ENCODE measurements at places on chromosomes 4 and X.

DNA sequence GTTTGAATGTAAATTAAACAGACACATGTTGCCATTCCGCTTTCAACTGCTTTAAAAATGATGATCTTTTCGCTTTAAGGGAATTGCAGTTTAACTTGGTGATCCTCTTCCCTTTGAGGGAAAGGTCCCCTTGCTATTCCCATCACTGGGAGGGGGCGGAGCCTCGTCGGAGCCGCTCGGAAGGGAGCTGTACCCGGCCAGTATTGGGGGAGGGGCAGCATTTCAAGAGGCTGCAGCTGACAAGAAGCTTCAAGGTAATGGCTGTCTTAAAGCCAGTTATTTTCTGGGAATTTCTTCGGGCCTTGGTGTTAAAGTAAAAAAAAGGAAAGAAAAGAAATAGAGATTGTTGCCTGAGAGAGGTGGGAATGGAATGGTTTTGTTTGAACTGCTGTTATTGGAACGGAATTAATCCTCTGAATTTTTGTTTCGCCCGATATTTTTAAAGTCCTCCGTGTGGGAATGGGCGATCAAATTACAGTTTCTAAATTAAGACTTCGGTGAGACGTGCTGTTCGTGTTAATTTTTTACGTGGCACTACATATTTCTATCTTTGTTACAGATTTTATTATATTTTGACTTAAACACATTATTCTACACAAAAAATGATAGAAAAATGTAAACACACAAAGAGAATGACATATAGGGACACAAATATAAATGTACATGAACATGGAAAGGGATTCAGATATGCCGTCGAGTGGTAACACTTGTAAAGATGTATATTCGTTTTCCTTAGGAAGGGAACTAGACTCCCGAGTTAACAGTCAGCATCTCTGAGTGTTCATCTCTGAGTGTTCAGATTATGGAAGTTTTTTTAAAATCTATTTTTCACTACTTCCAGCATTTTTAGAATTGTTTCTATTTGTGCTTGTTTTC lies 9.2 kb downstream of the PWWP3B start:
- DNase-seq = no peak

DNA sequence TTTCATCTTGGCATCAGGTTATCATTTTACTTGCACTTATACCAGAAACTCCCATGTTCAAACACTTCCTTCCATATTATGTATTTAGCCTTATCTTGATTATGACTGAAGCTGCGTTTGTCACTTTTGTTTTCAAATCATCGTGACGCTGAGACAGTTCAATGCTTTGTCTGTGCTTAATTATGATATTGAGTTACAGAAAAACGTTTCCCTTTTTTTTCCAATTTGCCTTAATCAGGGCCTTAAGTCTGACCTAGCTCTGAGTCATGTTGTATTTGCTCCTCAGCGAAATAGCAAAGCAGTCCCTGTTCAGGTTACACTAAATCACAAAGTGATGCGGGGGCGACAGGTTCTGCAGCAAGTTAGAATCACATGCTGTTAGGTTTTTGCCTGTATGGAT lies 254.7 kb downstream of the AFF2 start:
- no peak for DNase-seq

GRCh38 chr4:120839974-120840751 lies 82.4 kb downstream of the PRDM5 start:
- DNase-seq = no peak

- DNase-seq = no peak
These were observed 1144.2 kb downstream of the FAT4 start for GRCh38 chr4:126458993-126459392.

GRCh38 chrX:49919617-49920016 lies 2.8 kb upstream of the CLCN5 start:
- DNase-seq = no peak

GRCh38 chr4:140870427-140870826 lies 114.2 kb upstream of the TBC1D9 start:
- DNase-seq = no peak

DNA sequence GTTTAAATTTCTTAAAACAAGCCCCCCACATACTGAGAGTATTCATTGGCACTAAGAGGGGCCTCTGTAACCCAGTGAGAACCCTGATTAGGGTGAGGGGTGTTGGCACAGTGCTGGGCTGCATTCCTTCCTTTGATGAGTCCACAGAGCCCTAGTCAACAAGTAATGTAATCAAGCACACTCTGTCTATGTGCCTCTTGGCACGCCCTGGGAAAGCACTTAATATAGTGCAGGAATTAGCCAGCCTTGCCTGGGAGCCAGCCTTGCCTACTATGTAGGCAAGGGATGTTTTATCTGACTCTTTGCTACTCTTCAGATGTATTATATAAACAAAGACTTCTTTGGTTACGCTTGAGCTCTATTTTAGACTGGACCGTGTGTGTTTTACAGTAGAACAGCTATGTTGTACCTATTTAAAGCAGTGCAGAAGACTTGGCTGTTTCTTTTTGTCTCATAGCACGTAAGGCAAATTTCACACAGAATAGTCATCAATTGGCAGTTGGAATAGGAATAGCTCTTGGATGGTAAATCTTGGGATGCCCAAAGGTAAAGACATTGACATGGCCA lies 64.3 kb downstream of the FRAS1 start:
- no peak for DNase-seq

- no peak for DNase-seq
These were observed 9.5 kb downstream of the CXCL13 start for GRCh38 chr4:77615153-77615552.

- no peak for DNase-seq
These were observed 6.3 kb downstream of the PLP2 start for GRCh38 chrX:49177873-49178480.

DNA sequence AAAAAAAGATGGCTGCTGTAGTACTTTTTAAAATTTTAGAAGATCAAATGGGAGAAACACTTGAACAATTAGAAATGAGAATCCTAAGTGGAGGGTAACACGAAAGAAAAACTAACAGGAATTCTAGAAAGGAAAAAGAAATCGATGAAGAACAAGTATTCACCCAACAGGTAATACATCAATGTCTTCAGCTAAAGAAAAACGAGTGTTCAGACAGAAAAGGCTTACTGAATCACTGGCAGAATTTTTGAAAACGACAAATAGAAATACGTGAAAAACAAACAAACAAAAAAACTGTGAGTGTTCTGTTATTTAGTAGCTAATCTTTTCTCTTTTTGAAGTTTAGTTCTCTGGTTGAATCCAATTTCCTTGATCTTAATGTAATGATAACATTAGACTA lies 1.8 kb downstream of the MAD2L1 start:
- no peak for DNase-seq

GRCh38 chr4:169341490-169341889 lies 70.7 kb upstream of the SH3RF1 start:
- no peak for DNase-seq
